Mammary epithelial cell (primary cell): ENCODE measurements at places on chromosomes 1 and 21.

DNA sequence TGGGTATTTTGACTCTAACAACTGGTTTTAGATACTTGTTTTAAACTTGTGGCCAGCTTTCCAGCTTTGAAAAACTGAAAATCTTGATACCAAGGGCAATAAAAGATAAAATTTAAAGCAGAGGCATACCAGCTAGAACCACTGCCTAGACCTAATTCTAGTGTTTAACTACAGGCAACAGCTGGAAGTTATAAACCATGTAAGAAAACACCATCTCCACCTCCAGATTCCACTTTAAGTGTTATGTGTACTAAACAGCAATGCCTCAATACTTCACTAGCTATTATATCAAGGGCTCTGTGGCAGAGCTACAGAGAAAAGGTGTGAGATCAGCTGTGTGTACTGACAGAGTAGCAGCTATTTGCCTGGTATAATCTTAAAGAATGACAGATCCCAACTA, 69.5 kb downstream of the LPAR3 start:
- no peak for DNase-seq

DNA sequence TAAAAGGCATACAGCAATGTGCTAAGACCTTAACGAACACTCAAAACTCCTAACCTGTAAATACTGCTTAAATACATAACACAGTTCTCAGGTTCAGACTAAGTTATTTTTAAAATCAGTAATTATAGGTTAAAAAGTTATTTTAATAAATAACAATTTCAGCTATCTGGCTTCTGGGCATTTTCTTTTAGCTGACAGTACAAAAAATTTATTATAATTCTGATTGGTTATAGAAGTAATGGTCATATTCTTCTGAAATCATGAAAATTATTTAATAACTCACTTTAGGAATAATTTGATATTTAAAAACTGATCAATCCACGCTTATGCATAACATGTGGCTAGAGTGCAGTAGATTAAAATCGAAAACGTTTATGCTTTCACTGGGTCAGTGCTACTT, 10.7 kb downstream of the RGS18 start:
- no peak for DNase-seq

GRCh38 chr1:6591222-6591621, 11.4 kb downstream of the ZBTB48 start:
- no peak for DNase-seq

- no peak for DNase-seq
These were observed 27.9 kb downstream of the CACNA1S start for GRCh38 chr1:201084295-201084694.

DNA sequence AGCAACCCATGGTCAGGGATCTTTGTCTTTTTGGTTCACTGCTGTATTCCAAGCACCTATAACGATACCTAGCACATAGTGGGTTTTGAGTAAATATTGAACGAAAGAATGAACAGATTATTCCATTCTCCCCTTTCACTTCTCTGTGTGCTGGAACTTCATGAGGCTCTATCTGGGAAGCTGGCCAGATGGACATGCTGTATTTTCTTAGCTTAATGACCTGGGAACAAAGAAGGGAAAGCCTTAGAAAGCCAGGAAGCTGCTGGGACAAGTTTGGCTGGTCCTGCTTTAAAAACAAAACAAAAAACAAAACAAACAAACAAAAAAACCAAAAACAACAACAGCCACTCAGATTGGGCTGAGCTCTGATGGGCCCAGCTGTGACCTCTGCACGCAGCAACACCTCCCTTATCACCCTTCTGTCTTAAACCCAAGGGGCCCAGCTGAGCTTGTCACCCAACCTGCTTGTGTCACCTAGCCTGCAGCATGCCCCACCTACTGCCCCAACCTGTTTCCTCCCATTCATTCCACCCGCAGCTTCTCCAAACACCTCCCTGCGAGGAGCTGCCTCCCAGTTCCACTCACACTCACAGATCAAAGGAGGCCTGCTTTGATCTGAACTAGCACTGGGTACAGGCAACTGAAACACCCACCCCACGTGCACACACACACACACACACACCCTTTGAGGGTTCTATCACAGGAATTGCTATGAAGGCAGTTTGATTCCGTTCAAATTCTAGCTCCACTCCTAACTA, 37.1 kb downstream of the SLC30A1 start:
- no peak for DNase-seq

DNA sequence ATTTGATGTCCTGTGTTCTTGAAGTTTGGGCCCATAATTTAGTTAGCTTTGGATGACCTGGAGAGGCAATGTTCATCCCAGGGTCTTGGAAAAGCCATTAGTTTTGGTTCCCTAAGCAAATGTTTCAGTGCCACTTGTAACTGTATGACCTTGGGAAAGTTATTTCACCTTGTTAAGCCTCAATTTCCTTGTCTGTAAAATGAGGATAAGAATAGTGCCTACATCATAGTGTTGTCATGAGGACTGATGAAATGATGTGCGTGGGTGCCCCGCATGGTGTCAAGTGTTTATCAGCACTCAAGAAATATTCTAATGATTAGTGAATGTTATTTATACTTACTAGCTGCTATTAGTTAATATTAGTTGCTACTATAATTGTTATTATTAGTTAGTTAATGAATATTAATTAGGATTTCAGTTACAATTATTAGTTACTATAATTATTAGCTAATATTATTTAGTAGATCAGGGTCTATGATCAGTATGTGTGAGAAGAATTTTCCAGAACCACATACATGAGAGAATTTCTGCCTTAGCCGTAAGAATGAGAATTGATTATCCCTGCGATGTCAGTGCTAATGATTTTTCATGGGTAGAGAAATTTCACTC, 1.9 kb downstream of the SH3BGR start:
- no peak for DNase-seq
